Smooth muscle cell of the brain vasculature (primary cell): ENCODE measurements at places on chromosomes 4 and X.

DNA sequence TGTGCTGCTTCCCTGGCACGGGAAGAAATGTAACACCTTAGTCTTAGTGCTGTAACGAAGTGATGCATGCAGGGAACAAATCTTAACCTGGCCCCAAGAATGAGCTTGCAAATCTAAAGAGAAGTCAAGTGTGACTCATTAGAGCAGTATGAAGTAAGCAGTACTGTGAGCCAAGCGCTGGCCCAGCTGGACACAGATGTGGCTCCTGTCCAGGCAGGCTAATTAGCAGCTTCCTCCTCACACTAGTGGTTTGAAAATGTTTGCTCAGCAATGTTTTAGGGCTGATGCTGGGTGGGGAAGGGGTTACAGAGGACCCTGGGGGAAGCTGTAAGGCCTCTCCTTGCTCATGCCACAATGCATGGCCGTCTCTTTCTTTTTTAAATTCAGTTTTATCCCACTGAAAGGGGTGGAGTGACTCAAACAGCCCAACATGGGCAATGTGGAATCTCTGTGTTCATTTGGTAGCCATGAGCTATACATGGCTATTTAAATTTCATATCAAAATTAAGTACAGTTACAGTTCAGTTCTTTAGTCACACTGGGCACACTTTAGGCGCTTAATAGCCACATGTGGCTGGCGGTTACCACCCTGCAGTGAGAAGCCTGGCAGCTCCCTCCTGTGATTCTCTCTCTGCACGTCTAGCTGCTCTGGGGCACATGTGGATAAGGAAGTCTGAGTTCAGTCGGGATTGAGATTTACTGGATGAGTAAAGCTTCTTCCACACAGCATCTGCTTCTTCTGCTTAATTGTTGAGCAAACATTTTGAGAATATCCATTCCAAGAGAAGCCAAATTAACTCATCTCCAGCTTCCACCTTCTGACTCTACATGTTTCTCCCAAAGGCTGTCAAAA, 48.8 kb downstream of the MAP7D2 start:
- peak; percentile 21 for DNase-seq

GRCh38 chrX:140502491-140503237, 2.2 kb downstream of the SOX3 start:
- DNase-seq: no peak

- no peak for DNase-seq
These were observed 27.3 kb upstream of the FBXW7 start for GRCh38 chr4:152563209-152563608.

DNA sequence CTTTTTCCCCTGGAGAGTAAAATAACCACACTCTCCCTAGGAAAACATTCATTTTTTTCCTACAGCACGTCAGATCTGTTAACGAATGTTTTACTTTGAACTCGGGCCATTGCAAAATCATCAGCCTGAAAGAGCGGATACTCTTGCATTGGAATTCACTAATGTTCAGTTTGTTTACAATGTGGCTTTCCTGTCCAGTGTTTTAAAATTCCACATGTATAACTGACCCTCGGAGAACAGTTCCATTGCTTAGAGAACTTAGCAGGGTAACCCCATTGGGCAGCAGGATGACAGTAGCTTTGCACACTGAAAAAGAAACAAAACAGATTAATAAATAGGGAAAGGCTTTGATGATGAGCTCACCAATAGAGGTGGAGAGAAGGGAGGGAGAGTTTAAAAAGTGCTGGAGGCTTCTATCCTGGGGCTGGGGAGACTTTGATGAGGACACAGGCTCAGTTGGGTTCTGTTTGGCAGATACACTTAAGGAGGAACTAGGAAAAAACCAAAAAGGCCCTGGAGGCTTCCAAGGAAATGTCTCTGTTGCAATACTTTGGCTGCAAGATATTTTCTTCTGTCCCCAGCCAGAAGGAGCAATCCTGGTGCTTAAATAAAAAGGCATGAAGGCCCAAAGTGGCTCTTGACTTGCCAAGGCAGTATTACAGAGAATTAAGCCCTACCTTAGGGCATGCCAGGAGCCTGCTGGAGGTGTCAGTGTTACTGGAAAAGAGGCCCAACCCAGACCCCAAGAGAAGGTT, 143.1 kb downstream of the ARSF start:
- peak; percentile 77 for DNase-seq

DNA sequence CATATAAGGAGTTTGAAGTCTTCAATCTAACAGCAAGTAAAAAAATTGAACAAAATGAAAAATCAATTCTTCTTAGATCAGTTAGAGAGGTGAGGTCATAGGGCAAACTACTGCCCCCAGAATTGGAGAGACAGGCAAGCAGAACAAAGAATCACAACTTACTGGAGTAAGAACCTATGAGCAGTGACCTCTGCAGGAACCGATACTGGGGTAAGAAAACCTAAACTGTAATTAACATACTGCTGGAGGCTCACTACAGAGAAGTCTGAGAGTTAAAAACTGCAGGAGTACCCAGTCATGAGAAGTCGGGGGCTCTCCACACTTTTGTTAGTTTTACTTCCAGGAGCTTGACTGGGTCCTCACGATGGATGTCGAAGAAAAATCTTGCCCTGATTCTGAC, 16.0 kb downstream of the CLDN22 start:
- DNase-seq: no peak

- no peak for DNase-seq
These were observed 28.3 kb downstream of the DCTD start for GRCh38 chr4:182888891-182889290.

- DNase-seq: peak; percentile 40
These were observed 661.6 kb downstream of the RAPGEF2 start for GRCh38 chr4:159764343-159764952.

DNA sequence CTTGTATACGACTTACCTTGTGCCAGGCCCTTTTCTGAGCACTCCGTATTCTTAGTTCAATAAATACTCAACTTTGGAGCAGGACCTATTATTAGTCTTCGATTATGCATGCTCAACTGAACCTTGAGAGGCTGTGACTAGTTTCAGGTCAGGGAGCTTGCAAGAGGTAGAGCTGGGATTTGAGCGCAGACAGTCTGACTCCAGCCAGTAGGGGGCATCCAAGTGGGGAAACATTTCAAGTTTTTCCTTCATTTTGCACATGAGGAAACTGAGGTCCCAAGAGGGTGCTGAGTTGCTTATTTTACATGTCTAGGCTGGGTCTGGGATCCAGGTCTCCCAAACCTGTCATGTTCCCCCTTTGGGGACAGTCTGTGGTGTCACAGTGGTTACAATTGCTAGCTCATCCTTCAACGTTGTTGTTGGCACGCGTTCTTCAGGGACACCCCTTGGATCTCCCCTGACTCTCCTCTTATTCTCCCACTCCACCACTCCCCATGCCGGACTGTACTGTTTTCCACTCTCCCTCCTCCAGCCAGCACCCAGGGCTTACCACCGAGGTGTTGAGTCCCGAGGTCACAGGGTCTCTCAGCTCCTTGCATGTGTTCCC, 6.7 kb upstream of the PRICKLE3 start:
- no peak for DNase-seq

DNA sequence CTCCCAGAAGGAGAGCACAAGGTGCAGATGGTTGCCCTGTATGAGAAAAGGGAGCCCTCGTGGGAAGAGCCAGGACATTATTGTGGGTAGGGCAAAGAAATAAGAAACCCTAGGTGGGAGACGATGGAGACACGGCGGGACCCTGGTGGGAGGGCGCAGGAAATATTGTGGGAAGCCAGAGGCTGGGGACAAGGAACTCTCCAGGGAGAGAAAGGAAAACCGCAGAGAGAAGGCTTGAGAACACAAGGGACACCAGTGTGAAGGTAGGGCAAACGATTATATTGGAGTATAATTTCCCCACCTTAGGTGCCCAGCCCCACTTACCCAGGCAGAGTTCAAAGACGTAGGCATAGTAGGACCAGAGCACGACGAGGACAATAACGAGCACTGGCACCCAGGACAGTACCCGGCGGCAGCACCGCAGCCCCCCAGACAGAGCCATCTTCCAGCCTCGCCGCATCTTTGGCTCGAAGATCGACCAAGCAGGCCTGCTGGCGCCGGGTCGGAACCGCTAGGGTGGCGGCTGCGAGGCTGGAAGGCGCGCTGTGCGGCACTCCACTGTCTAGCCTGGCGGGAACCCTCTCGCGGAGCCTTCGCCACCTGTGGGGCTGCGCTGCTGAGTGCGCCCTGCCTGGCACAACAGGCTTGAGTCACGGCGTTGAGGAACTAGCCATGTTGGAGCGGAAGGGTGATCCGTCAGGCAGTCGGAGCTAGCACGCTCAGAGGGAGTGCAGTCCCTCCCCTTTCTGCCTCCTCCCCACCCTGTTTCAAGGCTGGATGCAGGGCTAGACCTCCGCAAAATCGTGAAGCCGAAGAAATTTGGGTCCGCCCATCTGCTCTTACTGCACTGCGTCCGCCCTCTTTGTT, at the start of gene ZDHHC15:
Gene ZDHHC15 (minus strand): TSS at position 473 of the 867 bp plus-strand sequence. CDS start 13 bp downstream, at position 460.
- DNase-seq: no peak
